ENCODE measurements at places on chromosomes 1 and 21.

- DNase-seq: peak; percentile 37
These were observed 3.5 kb downstream of the HHAT start for GRCh38 chr1:210332233-210332632.

- DNase-seq: no peak
These were observed 27.3 kb upstream of the ZNF496 start for GRCh38 chr1:247358920-247359319.

- DNase-seq: no peak
These were observed 15.6 kb downstream of the GBP5 start for GRCh38 chr1:89257041-89257440.

- peak; percentile 16 for DNase-seq
These were observed 1.8 kb downstream of the ARPC5 start for GRCh38 chr1:183633676-183634343.

- no peak for DNase-seq
These were observed 407.2 kb downstream of the HLX start for GRCh38 chr1:221286399-221286798.

- DNase-seq: no peak
These were observed 997 bp downstream of the PRKACB start for GRCh38 chr1:84145068-84145467.

DNA sequence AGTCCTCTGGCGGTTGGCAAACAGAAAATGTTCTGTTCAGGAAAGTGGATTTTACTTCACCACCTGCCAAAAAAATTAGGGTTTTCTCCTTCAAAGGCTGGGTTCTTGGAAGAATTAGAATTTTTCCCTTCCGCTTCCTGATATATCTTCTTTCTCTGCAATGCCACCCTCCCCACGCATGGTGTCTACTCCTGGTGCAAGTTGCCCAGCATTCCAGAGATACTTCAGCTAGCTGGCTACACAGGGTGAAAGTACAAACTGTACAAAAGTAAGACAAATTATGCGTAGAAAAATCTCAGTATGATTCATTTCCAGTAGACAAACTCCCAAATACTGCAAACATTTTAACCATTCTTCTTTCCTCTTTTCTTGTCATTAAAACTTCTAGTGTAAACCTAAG, 430.1 kb upstream of the ESRRG start:
- DNase-seq: no peak

- DNase-seq: no peak
These were observed 41.2 kb upstream of the CFAP298 start for GRCh38 chr21:32653326-32653901.

- no peak for DNase-seq
These were observed 247.1 kb upstream of the RAB4A start for GRCh38 chr1:229023651-229024300.

DNA sequence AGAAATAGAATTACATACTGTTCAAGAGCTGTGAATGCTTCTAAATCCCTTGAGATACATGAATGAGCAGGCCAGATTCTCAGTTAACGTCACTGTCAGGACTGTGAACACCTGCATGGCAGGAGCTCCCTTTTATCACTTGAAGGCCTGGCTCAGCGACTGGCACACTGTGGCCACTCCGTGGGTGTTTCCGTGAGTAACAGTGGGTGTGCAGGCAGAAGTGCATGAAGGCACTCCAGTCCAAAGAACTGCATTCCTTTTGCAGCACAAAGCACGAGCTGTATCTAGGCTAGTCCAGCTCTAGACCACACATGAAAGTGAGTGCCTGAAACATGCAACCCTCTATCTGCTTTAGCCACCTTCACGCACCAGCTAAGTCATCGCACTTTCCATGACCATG, 9.6 kb upstream of the SIM2 start:
- no peak for DNase-seq

DNA sequence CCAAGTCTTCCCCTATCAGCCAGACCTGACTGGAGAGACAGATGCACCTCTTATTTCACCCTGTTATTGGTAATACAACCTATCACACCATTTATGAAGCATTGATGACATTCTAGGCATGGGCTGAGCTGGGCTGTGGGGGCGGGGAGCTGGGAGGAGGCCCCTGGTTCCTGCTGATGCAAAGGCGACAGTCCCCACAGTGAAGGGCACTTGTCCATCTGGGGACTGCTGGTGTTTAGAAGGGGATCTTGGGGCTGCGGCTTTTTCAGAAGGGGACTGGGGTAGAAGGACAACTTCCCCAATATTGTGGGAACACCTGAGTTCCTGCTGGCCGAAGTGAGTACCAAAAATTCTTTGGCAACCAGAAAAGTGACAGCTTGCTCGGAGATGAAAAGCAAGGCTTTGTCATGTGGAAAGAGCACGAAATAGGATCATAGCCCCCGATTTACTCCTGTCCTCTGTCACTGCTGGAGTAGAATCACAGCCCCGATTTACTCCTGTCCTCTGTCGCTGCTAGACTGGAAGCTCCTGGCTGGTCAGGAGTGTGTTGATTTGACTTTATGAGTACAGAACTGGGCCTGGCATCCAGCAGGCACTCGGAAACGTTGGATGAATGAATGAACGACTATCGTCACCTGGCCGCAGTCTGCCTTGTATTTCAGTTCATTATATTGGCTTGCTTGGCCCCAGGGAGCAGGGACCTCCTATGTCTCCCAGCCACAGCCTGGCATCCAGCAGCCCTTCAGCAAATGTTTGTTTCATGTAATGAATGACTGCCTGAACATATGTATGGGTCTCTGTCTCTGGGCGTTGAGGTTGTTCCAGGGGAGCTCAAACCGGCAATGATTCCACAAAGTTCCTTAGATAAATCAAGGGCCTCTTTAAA, 16.5 kb upstream of the ETV3L start:
- DNase-seq: no peak

GRCh38 chr1:30330644-30331043, 392.7 kb downstream of the MATN1 start:
- DNase-seq: no peak

DNA sequence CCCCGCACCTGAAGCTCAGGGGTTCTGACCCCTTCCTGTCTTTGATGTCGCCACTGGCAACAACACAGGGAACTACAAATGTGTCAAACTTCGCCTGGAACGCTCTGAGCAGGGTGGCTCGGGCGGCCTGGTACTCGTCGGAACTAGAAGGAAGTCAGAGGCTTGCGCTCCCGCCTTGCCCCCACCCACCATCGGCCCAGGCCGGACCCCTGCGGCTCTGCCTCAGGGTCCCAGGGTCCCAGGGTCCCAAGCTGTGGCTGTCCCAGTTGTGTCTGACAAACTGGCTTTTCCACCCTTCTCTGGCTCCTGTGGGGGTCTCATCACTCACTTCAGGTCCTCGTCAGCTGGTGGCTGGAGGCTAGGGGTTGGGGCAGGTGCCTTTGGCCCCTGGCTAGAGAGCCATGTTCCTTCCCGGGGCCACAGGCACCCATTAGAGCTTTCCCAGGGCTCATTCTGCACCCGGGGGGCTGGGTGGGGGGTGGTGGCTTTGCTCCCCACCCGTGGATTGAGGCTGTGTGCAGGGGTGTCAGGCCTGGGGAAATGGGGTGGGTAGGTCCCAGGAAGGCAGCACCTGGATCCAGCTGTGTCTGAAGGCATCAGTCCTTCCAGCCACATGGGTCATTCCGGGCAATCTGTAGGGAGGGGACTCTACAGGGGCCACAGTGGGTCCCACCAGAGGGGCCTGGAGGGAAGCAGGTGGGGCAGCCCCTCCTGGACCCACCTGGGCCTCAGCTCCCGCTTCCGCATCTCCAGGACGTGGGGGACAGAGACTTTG, 8.0 kb upstream of the TMEM52 start:
- no peak for DNase-seq

- no peak for DNase-seq
These were observed 34.0 kb upstream of the ARHGAP29 start for GRCh38 chr1:94271373-94271772.

DNA sequence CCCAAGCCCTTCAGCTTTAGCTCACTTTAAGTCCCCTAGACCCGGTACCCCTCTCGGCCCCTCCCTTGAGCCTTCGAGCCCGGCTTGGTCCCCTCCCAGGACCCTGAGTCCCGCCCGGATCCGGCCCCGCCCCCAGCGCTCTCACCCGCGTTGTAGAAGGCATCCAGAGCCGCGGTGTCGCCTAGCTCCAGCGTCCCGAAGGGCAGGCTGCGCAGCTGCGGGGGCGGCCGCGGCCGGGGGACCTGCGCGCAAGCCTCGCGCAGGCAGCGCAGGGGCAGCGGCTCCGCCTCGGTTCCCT, 699 bp downstream of the MAP3K6 start:
- DNase-seq: peak; percentile 60

DNA sequence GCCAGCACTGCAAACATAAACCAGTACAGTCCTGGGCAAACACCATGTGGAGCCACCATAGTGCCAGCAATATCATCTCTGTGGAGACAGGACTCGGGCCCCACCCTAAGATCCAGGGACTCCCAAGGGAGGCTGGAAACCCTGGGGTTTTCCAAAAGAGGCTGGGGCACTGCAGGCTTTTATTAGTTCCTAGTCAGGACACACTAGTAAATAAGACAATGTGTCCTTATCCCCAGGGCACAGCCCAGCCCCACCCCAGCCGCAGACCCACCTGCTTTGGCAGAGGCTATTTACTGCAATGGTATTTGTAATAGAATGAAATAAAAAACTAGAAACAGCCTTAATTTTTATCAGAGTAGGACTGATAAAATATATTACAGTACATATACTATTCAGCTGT, 486 bp upstream of the GJB3 start:
- DNase-seq: no peak

GRCh38 chr1:44559330-44559729, 115.0 kb downstream of the TMEM53 start:
- no peak for DNase-seq
